ENCODE measurements at places on chromosomes 7 and 10. TPM values are rescaled to one million over a fixed set of nuclear protein-coding genes. Genes with fewer than 3 reads are reported as not detected.

The SMIM30 gene
- 34.0 TPM for total RNA-seq

The EN2 gene
- total RNA-seq, result 1.0 TPM

The ENTPD1 gene
- not detected for total RNA-seq

The RBP4 gene
- 7.5 TPM for total RNA-seq

The DPCD gene
- total RNA-seq, result 35.3 TPM

The TAS2R4 gene
- total RNA-seq, result 0.12 TPM

The SPDYE2B gene
- total RNA-seq, result not detected

The SCART1 gene
- total RNA-seq, result 0.24 TPM

The FRMD4A gene
- 4.5 TPM for total RNA-seq

The IKZF5 gene
- total RNA-seq, result 4.5 TPM

The FOXI2 gene
- total RNA-seq, result not detected

The TM9SF3 gene
- total RNA-seq, result 92.7 TPM

The C10orf67 gene
- total RNA-seq, result 0.11 TPM

The DRGX gene
- not detected for total RNA-seq

The GPR85 gene
- not detected for total RNA-seq

The NUTM2D gene
- total RNA-seq, result 1.2 TPM

The IDI2 gene
- not detected for total RNA-seq

The MEST gene
- 39.6 TPM for total RNA-seq

The HACD1 gene
- total RNA-seq, result 41.6 TPM

The MRPS33 gene
- 118 TPM for total RNA-seq

The GPR141 gene
- not detected for total RNA-seq

The ZNF511 gene
- 67.0 TPM for total RNA-seq

Data from A549 treated with RU486 at 1 μM for 4 hours (cell line).